Natural killer cell (primary cell): ENCODE measurements at places on chromosomes 4 and X. TPM values are rescaled to one million over a fixed set of nuclear protein-coding genes. Genes with fewer than 3 reads are reported as not detected.
A peak's percentile ranks its signal among the peaks of the same experiment; 100 is the strongest.

DNA sequence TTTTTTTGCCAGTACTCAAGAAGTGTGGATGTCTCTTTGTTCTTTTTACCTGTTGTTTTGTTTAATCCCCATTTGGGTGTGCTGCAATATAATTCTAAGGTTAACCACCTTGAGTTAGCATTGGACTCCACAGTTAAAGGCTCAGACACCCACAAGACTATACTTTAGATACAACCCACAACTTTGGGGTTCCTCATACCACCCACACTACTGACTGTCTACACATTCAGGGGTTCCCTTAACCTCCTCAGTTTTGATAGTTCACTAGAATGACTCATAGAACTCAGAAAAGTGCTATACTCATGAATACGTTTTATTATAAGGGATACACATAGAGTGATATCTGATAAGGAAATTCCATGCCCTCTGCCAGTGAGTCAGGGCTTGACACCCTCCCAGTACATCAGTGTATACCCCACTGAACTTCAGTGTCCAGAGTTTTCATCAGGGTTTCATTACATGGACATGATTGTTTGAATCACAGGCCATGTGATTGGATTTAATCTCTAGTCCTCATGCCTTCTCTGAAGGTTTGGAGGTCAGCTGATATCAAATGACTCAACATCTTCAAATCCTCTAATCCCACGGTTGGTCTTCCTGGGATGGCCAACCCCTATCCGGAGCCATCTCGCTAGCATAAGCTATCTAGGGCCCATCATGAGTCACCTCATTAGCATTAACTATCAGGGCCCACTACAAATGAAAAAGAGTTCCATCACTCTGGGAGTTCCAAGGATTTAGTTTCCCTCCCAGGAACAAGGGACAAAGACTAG lies 357.7 kb upstream of the EMCN start:
- no peak overlapping the region for H3K27ac ChIP-seq
- no peaks in the 10 kb centered on the region for H3K36me3 ChIP-seq
- DNase-seq = no peak
- H3K27me3 ChIP-seq = no peaks in the 10 kb centered on the region

DNA sequence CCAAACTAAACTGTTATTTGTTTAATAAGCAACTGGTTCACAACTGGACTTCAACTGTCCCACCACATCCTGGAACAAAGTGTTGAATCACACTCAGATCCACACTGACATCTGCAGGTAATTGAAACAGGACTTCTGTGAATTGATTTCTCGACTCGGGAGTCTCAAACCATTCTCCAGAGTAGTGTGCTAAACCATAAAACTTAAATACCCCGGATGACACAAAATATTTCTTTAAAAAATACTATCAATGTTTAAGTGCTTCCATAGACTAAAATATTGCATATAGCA lies 95.4 kb upstream of the PLAC1 start:
- DNase-seq = no peak
- H3K4me3 ChIP-seq = no peak overlapping the region
- H3K36me3 ChIP-seq = no peaks in the 10 kb centered on the region
- no peaks in the 10 kb centered on the region for H3K4me1 ChIP-seq

GRCh38 chrX:12325171-12325570 lies 186.9 kb downstream of the FRMPD4 start:
- H3K27me3 ChIP-seq = no peaks in the 10 kb centered on the region
- DNase-seq = no peak
- H3K4me1 ChIP-seq = no peaks in the 10 kb centered on the region
- no peak overlapping the region for H3K4me3 ChIP-seq
- H3K27ac ChIP-seq = no peak overlapping the region

DNA sequence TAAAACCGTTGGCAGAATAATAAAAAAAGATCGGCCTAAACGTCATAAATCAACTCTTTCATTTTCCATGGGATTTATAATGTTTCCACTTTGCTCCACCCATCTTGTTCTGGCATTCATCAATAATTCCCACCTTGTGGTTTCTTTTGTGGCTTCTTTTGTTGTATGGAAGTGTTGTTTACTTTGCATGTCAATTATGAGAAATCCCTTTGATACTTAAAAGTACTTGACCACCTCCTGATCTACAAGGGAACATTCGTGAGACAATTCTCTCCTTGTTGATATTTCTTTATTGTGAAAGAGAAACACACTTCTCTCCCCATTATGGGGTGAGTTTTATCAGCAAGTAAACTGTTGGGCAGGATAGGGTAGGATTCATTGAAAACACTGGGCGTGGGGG lies 2.8 kb downstream of the AMELX start:
- H3K4me3 ChIP-seq = no peak overlapping the region
- H3K27ac ChIP-seq = no peak overlapping the region
- H3K4me1 ChIP-seq = no peaks in the 10 kb centered on the region
- H3K27me3 ChIP-seq = no peaks in the 10 kb centered on the region
- DNase-seq = no peak
- H3K36me3 ChIP-seq = no peaks in the 10 kb centered on the region

GRCh38 chr4:33184657-33185290 lies 2464.6 kb downstream of the PCDH7 start:
- no peaks in the 10 kb centered on the region for H3K27me3 ChIP-seq
- H3K36me3 ChIP-seq = no peaks in the 10 kb centered on the region
- H3K27ac ChIP-seq = no peak overlapping the region
- no peak overlapping the region for H3K4me3 ChIP-seq
- no peak for DNase-seq

BBS7 gene
- 7.5 TPM for total RNA-seq

GRCh38 chr4:123972031-123972430 lies 575.4 kb downstream of the SPRY1 start:
- DNase-seq = no peak
- H3K27me3 ChIP-seq = no peaks in the 10 kb centered on the region
- no peak overlapping the region for H3K4me3 ChIP-seq
- no peaks in the 10 kb centered on the region for H3K4me1 ChIP-seq

DNA sequence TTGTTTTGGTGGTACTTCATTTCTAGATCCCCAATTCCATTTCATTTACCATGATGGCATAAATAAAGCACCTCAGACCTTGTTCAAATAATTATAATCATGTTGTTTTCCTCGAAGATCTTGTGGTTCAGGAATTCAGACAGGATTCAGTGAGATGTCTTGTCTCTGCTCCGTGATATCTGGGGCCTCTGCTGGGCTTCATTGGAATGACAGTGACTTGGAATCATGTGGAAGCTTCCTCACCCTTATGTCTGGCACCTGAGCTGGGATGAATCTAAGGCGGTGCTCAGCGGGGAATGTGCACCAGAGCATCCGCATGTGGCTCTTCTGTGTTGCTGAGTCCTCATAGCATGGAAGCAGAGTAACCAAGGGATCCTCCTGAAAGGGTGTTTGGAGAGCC lies 132.2 kb downstream of the VEGFC start:
- no peak for DNase-seq
- no peaks in the 10 kb centered on the region for H3K4me1 ChIP-seq
- no peaks in the 10 kb centered on the region for H3K27me3 ChIP-seq
- H3K36me3 ChIP-seq = no peaks in the 10 kb centered on the region

KLF8 gene
- 11.9 TPM for total RNA-seq

DNA sequence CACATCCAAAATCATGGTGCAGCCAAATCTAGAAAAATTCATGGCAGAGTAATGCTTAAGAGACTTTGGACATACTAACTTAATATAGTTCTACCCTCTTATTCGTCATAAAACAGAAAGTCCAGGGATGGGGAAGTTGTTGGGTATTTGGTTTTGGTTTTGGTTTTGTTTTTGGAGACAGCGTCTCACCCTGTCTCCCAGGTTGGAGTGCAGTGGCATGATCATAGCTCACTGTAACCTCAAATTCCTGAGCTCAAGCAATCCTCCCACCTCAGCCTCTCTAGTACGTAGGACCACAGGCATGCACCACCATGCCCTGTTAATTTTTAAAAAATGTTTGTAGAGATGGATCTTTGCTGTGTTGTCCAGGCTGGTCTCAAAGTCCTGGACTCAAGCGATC lies 271.8 kb upstream of the TENM3 start:
- DNase-seq = no peak
- H3K36me3 ChIP-seq = no peaks in the 10 kb centered on the region
- H3K27me3 ChIP-seq = no peaks in the 10 kb centered on the region
- no peaks in the 10 kb centered on the region for H3K4me1 ChIP-seq

DNA sequence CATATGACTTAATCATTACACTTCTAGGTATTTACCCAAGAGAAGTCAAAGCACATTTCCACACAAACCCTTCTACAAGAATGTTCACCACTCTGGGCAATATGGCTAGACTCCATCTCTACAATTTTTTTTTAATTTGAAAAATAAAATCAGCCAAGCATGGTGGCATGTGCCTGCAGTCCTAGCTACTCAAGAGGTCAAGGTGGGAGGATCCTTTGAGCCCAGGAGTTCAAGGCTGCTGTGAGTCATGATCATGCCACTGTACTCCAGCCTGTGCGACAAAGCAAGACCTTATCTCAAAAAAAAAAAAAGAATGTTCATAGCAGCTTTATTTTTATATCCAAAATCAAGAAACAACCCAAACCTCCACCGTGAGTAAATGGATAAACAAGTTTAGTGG lies 70.3 kb upstream of the MBNL3 start:
- no peaks in the 10 kb centered on the region for H3K36me3 ChIP-seq
- DNase-seq = no peak
- H3K4me1 ChIP-seq = no peaks in the 10 kb centered on the region
- H3K4me3 ChIP-seq = no peak overlapping the region
- no peaks in the 10 kb centered on the region for H3K27me3 ChIP-seq
- H3K27ac ChIP-seq = no peak overlapping the region

DNA sequence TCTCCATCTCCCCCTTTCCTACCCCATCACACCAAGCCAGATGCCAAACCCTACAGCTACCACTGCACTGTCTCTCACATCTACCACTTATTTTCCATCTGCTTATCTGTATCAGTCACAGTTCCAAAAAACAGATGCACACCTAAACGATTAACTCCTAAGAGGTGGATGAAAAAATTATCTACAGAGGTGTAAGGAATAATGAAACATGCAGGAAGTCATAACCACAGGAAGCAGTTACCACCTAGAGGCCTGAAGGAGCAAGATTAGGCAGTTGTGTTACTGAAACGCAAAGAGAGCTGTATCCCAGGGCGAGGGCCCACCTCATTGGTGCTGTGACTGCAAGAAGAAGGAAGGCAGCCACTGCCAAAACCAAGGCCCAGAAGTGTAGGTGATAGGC lies 87.8 kb upstream of the FAM241A start:
- no peak for DNase-seq
- no peak overlapping the region for H3K27ac ChIP-seq

TCEAL5 gene
- not detected for total RNA-seq

PPEF1 gene
- total RNA-seq = 1.9 TPM

- peaks cover 2% of the 10 kb centered on the region for H3K27me3 ChIP-seq
- no peak overlapping the region for H3K27ac ChIP-seq
- H3K4me3 ChIP-seq = no peak overlapping the region
- H3K36me3 ChIP-seq = no peaks in the 10 kb centered on the region
- no peak for DNase-seq
Measured at GRCh38 chr4:101660607-101661006, 129.9 kb upstream of the BANK1 start.

DNA sequence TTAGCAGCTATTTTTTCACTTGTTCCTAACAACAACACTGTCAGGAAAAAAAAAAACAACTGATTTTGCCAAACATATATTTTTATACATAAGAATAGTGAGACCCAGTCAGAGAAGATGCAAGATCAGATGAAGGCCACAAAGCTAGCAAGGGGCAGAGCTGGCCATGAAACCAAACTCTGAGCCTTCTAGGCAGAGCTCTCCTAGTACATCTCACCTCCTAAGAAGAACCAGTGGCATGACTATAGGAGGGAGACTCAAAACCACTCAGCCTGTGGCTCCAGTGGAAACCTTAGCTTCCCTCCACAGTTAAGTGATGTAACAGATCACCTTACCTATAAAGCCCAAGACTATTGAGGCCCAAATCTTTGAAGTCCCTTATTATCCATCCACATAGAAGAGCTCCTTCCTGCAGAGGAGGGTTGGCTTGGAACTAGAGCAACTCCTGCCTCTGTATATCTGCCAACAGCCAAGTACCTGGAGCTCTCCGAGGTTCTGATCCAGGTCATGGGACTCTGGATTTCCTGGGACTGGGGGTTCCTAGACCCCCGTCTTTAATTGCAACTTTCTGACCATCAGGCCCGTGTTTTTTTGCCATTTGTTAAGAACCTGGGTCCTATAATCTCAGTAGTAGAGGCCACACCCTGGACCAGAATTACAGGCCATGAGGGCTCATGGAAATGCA lies 136.5 kb downstream of the SH3KBP1 start:
- H3K4me3 ChIP-seq = no peak overlapping the region
- DNase-seq = peak; percentile 44
- no peaks in the 10 kb centered on the region for H3K27me3 ChIP-seq
- peaks cover 2% of the 10 kb centered on the region for H3K36me3 ChIP-seq
- H3K4me1 ChIP-seq = peaks cover 48% of the 10 kb centered on the region

- no peaks in the 10 kb centered on the region for H3K4me1 ChIP-seq
- H3K4me3 ChIP-seq = no peak overlapping the region
- DNase-seq = no peak
- no peaks in the 10 kb centered on the region for H3K27me3 ChIP-seq
- H3K36me3 ChIP-seq = no peaks in the 10 kb centered on the region
Measured at GRCh38 chr4:166675411-166675810, 558.9 kb downstream of the SPOCK3 start.

AMBN gene
- not detected for total RNA-seq

DNA sequence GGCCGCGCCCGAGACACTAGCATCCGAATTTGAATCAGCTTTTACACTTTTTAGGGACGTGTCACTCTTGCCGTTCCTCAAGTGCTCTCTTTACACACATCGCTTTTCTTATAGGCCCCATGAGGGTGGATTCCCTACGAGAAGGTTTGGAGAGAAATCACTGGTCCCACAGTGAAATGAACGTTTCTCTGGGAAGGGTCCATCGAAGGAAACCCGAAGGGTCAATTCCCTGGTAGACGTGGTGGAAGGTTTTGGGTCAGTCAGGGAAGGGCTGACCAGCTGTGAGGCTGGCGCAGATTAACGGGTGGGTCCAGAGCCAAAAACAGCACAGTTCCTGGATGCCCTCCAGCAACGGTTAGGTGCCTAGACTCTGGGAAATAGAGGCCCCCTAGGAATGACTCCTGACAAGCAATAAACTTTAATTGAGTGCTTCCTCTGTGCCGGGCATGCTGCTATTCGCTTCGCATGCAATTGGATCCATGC lies 35.9 kb downstream of the ETDC start:
- H3K4me1 ChIP-seq = peaks cover 23% of the 10 kb centered on the region
- peak; percentile 6 for DNase-seq
- H3K27ac ChIP-seq = peak overlapping the region; percentile 78
- H3K4me3 ChIP-seq = peak overlapping the region; percentile 66
- H3K27me3 ChIP-seq = no peaks in the 10 kb centered on the region

DNA sequence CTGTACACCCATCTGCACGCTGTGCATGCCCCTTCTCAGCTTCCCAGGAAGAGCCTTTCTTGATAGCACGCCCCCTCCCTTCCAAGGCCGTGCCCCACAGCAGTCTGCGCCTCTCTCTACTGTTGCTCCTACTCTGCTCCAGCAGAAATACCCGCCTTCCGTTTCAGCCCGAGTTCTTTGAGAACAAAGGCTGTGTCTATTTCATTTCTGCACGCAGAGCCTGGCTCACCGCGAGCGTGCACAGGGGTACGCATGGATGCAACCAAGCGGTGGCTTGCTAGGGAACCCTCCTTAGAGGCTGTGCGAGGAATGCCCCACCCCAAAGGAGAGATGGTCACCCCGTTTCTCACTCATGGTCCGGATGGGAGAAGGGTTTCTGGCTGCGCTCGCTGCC lies 485 bp downstream of the AADAT start:
- peaks cover 23% of the 10 kb centered on the region for H3K4me1 ChIP-seq
- H3K27ac ChIP-seq = no peak overlapping the region
- H3K4me3 ChIP-seq = peak overlapping the region; percentile 16
- no peak for DNase-seq
- H3K27me3 ChIP-seq = peaks cover 14% of the 10 kb centered on the region

SLC49A3 gene
- total RNA-seq = 10.4 TPM
